Thoracic aorta (tissue), 2 donors: ENCODE measurements at places on chromosomes 6 and 20.

GRCh38 chr6:157631838-157632614 is 191.0 kb upstream of the SNX9 start:
- no peaks in the 10 kb centered on the region for H3K27me3 ChIP-seq
- no peak overlapping the region for H3K4me3 ChIP-seq
- peaks cover 6% of the 10 kb centered on the region for H3K36me3 ChIP-seq
- H3K4me1 ChIP-seq, result no peaks in the 10 kb centered on the region
- no peak for DNase-seq
- no peak overlapping the region for H3K27ac ChIP-seq

DNA sequence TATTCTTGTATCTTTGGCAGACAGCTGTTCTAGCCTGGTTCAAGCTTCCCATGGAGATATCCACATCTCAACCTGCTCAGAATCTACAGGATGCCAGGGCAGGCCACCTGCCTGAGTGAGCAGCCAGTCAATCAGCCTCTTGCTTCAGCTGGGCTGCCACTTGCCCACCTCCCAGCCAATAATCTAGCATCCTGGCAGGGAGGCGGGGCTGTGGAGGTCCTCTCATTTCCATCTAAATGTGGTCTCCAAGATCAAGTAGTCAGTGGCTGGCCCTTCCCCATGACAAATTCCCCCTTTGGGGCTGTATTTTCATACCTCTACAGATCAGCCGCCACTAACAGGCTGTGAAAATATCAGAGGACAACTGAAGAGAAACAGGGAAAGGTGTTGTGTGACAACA is 33.0 kb upstream of the SPDEF start:
- H3K27me3 ChIP-seq, result no peaks in the 10 kb centered on the region
- peaks cover 15% of the 10 kb centered on the region for H3K36me3 ChIP-seq
- no peak for DNase-seq
- no peak overlapping the region for H3K4me3 ChIP-seq
- H3K27ac ChIP-seq, result no peak overlapping the region

DNA sequence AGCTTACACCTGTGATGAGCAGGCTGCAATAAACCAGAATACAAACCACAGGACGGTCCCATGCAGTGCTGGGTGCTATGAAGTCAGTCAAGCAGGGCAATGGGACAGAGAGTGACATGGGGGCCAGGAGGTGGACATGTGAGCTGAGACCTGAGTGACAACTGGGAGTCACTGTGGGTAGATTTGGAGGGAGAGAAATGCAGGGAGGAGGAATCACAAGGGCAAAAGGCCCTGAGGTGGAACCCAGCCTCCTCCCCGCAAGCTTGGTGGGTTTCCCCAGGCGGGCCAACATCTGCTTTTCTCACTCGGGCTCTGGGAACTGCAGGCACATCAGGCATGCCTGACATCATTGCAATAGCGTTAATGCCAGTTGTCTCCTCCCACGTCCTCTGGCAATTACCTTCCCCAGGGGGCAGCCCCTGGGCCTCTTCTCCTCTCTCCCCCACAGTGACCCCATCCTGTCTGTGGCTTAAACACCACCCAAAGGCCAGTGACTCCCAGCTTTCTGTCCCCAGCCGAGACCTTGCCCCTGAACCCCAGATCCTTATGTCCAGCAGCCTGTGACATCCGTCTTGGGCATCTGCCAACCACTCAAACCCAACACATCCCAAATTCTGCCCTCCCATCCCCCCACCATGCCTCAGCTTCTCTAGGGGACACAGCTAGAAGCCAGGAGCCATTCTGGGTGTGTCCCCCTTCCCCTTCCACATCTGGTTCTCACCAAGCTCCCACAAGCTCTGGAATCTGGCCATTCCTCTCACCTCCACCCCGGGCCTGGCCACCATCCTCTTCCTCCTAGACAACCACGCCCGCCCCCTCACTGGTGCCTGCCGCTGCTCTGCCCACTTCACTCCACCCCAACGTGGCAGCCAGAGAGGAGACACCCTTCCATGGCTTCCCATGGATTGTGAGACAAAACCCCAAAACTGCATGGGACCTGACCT is 28.2 kb downstream of the PDRG1 start:
- DNase-seq, result no peak
- no peaks in the 10 kb centered on the region for H3K27me3 ChIP-seq
- no peaks in the 10 kb centered on the region for H3K4me1 ChIP-seq

DNA sequence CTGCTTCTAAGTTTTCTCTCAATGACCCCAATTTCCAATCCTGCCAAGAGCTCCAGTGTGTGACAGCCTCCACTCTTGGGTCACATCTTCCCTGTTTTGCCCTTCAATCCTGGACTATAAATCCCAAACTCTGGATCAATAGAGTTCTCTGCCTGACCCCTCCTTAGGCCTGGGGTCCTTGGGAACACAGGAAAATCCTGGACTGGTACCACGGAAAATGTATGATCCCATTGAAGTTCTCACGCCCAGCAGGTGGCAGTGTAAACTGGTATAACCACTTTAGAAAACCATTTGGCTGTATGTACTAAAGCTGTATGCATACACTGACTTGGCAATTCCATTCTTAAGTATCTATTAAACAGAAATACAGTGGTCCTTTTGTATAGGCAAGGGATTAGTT is 98.0 kb downstream of the SNAP25 start:
- no peaks in the 10 kb centered on the region for H3K27me3 ChIP-seq
- no peak for DNase-seq

DNA sequence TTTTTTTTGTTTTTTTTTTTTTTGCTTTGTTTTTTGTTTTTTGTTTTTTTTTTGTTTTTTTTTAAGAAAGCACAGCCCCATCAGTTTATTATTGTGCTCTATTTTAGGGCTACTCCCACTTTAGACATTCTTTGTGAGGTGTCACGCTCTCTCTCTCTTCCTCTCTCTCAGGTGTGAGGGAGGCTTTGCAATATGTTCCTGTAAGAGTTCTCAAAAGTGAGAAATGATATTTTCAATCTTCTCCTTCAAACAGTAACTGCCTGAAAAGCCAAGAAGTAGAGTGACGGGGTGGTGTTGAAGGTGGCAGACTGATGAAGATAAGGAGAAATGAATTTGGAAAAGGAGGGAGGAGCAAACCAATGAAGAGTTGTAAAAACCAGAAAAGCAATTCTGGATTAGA is 28.3 kb upstream of the HDAC2 start:
- no peak for DNase-seq
- no peaks in the 10 kb centered on the region for H3K27me3 ChIP-seq
- no peak overlapping the region for H3K4me3 ChIP-seq
- no peak overlapping the region for H3K27ac ChIP-seq

- H3K4me3 ChIP-seq, result no peak overlapping the region
- H3K27me3 ChIP-seq, result no peaks in the 10 kb centered on the region
- DNase-seq, result no peak
Measured at GRCh38 chr20:58192567-58192966, 35.9 kb downstream of the ANKRD60 start.

- DNase-seq, result no peak
- H3K36me3 ChIP-seq, result no peaks in the 10 kb centered on the region
- no peaks in the 10 kb centered on the region for H3K27me3 ChIP-seq
- H3K4me3 ChIP-seq, result no peak overlapping the region
Measured at GRCh38 chr20:47007826-47008655, 113.4 kb downstream of the EYA2 start.

DNA sequence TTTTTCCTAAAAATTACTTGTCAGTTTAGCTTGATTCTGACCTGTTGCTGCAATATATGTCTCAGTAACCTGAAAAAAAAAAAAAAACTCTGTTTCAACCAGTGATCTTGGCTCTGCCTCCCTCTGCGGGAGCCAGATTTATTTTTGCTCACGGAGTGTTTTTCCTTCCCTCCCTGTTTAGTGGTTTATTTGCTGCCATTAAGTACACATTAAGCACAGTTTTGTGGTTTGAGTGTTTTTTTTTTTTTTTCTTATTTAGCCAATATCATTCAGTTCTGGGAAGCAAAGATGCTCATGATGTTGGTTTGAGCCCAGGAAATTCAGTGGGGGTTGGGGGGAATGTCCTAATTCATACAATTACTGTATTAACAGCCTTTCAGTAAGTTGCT is 110.1 kb upstream of the GPR6 start:
- no peaks in the 10 kb centered on the region for H3K36me3 ChIP-seq
- no peak for DNase-seq
- H3K27ac ChIP-seq, result no peak overlapping the region
- no peak overlapping the region for H3K4me3 ChIP-seq
- peaks cover 5% of the 10 kb centered on the region for H3K4me1 ChIP-seq
- H3K27me3 ChIP-seq, result no peaks in the 10 kb centered on the region

DNA sequence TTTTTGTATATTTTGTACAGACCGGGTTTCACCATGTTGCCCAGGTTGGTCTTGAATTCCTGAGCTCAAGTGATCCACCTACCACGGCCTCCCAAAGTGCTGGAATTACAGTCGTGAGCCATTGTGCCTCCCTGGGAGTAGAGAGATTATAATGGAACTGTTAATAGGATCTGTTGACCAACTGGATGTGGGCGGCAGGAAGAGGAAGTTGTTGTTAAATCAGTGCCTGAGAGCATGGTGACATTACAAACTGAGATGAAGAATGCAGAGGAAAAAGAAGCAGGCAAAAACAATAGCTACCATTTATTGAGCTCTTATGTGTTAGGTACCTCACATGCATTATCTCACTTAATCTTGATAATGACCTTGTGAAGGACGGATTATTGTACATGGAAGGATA is 9.2 kb upstream of the L3MBTL3 start:
- H3K4me3 ChIP-seq, result no peak overlapping the region
- no peak for DNase-seq
- no peaks in the 10 kb centered on the region for H3K4me1 ChIP-seq
- H3K27me3 ChIP-seq, result no peaks in the 10 kb centered on the region
- H3K36me3 ChIP-seq, result no peaks in the 10 kb centered on the region

DNA sequence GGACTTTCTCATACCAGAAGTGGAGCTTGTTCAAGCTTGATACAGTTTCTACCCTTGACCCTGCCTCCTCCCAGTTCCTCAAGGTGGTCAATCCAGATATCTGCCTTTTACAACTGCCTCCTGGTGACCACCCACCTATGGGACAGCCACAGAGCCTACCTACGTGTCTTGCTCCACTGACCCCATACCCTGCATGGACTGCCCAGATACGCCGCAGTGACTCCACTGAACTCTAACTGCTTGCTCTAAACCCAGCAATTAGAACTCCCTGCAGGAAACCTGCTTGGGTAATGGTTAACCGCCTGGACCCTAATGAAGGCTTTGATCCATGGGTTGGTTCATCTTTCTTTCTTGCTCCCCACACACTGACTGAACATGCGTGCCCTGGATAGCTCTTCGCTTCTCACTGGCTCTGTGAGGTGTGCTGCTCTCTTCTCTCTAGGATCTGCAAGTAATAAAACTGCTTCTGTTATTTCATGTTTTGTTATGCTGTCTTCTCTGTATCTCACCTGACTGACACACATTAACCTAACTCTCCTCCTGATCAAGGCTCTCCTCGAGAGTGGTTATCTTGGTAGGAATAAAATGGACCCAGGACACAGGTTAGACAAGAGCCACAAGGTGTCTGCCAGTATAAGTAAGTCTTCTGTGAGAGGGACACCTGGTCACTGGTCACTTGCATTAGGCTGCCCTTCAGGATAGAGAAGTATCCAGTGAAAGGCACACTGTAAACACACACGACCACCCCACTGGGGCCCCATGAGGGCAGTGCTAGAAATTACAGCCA is 79.2 kb downstream of the CHD6 start:
- H3K36me3 ChIP-seq, result no peaks in the 10 kb centered on the region
- H3K4me1 ChIP-seq, result peaks cover 19% of the 10 kb centered on the region
- H3K27me3 ChIP-seq, result no peaks in the 10 kb centered on the region
- no peak overlapping the region for H3K4me3 ChIP-seq
- H3K27ac ChIP-seq, result no peak overlapping the region

DNA sequence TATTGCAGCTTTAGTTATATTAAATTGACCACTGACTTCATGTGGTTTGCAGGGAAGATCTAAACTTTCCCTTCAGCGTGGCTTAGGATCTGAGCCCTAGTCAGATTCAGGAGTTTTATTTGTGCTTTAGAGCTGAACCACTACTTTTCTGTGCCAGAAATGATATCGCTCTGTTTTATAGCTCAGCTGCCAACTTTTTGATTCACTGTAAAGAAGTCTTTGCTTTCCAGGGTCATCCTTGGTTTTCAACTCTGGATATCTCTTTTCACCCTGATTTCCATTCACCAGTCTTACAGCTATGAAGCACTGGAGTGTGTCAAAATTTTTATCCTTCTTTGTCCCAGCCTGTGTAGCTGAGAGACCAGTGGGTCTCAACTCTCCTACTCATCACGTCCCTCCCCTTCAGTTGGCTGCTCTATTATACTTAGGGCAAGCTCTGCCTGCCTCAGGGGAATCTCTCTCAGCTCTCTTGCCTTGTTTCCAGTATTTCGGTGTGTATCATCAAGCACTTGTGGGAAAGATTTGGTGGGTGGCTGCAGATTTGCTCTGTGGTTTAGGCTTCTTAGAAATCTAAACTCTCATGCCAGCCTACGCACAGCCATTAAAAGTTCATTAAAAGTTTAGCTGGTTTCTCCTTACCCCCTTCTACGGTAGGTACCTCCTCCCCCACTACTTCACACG is 425.5 kb downstream of the TENT5A start:
- no peak for DNase-seq
- H3K4me3 ChIP-seq, result no peak overlapping the region
- H3K27me3 ChIP-seq, result no peaks in the 10 kb centered on the region

- no peaks in the 10 kb centered on the region for H3K27me3 ChIP-seq
- H3K4me1 ChIP-seq, result no peaks in the 10 kb centered on the region
- no peak overlapping the region for H3K4me3 ChIP-seq
- no peak for DNase-seq
Measured at GRCh38 chr6:157884756-157885155, 61.7 kb downstream of the SNX9 start.

GRCh38 chr20:58665606-58666005 is 14.5 kb downstream of the STX16 start:
- H3K4me3 ChIP-seq, result no peak overlapping the region
- H3K36me3 ChIP-seq, result peaks cover 21% of the 10 kb centered on the region

- H3K4me1 ChIP-seq, result no peaks in the 10 kb centered on the region
- peaks cover 3% of the 10 kb centered on the region for H3K36me3 ChIP-seq
- no peak overlapping the region for H3K4me3 ChIP-seq
- H3K27me3 ChIP-seq, result no peaks in the 10 kb centered on the region
- no peak overlapping the region for H3K27ac ChIP-seq
- no peak for DNase-seq
Measured at GRCh38 chr6:42236682-42237473, 19.2 kb upstream of the MRPS10 start.

GRCh38 chr6:35082046-35082732 is 59.0 kb downstream of the TCP11 start:
- no peak overlapping the region for H3K4me3 ChIP-seq
- no peak overlapping the region for H3K27ac ChIP-seq
- DNase-seq, result no peak
- peaks cover 98% of the 10 kb centered on the region for H3K36me3 ChIP-seq

DNA sequence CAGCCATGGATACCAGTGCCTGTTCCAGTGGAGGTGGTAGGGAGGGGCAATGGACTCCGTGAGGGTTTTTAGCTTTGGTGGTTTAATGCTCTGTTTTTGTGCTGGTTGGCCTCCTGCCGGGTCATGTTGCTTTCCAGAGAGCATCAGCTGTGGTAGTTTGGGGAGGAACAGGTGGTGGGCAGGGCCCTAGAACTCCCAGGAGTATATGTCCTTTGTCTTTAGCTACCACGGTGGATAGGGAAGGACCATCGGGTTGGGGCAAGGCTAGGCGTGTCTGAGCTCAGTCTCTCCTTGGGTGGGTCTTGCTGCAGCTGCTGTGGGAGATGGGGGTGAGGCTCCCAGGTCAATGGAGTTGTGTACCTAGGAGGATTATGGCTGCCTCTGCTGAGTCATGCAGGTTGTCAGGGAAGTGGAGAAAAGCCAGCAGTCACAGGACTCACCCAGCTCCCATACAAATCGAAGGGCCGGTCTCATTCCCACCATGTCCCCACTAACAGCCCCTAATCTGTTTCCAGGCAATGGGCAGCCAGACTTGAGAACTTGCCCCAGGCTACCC is 38.9 kb downstream of the MRAP2 start:
- H3K4me3 ChIP-seq, result no peak overlapping the region
- no peak overlapping the region for H3K27ac ChIP-seq
- DNase-seq, result no peak
- H3K36me3 ChIP-seq, result peaks cover 9% of the 10 kb centered on the region
